Astrocyte (in vitro differentiated cells and primary cell): ENCODE measurements at places on chromosomes 7 and 10.

DNA sequence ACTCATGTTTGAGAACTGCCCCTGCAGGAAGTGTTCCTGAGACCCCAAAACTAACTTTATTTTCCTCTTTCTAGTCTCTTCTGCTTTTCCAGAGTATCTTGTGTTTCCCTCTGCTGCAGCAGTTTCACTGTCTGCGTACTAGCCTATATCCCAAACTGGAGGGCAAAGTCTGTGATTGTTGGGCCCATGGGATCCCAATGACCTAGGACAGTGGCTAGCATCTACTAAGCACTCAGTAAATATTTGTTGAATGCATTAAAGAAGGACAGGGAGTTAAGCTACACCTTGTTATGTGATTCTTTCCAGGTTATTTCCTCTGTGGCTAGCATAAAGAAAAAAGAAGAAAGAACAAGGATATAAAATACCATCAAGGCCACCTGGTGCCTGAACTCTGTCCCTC, 210.6 kb upstream of the PHYHIPL start:
- DNase-seq, result no peak

DNA sequence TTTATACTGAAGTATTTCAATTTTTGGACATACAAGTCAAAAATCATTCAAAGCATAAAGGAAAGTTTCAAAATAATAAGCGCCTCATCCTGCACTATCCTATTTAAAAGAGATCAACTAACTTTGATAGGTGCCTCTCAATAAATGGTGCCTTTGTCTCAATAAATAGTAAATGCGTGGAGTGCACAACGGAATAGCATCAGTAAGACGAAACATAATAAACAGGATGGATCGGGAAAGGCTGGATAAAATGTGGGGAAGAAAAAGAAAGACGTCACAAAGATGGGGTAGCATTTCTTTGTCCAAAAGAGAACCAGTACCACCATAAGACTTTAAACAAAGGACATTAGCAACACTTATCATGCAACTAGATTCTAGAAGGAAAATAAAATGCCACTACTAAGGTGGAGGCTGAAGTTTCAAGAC, 571 bp upstream of the PRKAR2B start:
- peak; percentile 3 for DNase-seq

GRCh38 chr7:20249376-20249775, 32.2 kb upstream of the MACC1 start:
- no peak for DNase-seq

DNA sequence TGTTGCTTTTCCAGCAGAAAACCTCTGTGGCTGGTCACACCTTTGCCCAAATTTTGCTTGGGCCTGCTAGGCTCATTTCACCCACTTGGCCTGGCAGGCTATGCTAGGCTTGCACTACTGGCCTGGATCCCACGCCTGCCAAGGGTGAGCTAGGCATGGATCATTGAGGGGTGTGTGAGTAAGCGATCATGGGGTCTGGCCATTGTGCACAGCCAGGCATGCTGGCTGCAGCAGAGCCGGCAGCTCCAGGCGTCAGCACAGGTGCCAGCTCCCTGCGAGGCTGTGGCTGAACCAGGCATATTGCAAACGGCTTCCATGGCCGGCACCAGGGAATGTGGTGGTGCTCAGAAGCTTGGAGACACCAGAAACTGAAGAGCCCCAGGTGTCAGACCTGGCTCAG, 19.2 kb downstream of the CFAP70 start:
- no peak for DNase-seq

DNA sequence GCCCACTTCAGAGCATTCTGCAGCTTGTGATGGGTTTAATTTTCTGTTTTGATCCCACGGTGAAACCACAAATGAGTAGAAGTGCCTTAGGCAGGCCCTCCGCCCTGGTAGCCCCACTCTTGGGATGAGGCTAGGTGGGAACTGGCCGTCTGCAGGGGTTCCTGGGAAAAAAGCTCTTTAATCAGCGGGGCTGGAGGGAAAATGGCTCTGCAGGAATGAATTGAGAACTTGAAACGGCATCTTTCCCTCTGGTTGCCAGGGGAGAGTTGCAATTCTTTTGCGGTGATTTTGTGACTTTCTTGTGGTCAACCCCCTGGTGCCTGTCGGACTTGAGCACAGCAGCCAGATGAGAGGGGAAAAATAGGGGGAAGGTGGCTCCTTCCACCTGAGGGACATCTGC, 32.7 kb downstream of the COL26A1 start:
- no peak for DNase-seq

GRCh38 chr10:22784668-22785067, 70.3 kb upstream of the PIP4K2A start:
- DNase-seq, result no peak

DNA sequence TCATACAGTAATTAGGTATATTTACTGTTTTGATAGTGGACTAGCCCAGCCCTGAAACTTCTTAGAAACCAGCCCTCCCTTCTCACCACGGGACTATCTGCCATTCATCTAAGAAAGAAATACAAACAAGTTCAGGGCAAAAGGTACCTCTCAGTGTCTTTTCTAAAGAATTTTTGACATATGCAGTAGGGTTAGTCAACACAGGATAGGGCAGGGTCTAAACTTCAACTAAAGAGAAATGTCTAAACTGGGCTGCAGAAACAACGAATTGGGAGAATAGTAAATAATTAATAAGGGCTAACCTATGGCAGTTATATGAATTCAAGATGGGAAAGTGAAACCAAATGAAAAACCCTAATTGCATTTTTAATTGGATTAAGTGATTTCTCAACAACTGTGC, 496.6 kb downstream of the INHBA start:
- DNase-seq, result no peak

- peak; percentile 29 for DNase-seq
Observed at GRCh38 chr10:6461961-6462360, 118.1 kb downstream of the PRKCQ start.

DNA sequence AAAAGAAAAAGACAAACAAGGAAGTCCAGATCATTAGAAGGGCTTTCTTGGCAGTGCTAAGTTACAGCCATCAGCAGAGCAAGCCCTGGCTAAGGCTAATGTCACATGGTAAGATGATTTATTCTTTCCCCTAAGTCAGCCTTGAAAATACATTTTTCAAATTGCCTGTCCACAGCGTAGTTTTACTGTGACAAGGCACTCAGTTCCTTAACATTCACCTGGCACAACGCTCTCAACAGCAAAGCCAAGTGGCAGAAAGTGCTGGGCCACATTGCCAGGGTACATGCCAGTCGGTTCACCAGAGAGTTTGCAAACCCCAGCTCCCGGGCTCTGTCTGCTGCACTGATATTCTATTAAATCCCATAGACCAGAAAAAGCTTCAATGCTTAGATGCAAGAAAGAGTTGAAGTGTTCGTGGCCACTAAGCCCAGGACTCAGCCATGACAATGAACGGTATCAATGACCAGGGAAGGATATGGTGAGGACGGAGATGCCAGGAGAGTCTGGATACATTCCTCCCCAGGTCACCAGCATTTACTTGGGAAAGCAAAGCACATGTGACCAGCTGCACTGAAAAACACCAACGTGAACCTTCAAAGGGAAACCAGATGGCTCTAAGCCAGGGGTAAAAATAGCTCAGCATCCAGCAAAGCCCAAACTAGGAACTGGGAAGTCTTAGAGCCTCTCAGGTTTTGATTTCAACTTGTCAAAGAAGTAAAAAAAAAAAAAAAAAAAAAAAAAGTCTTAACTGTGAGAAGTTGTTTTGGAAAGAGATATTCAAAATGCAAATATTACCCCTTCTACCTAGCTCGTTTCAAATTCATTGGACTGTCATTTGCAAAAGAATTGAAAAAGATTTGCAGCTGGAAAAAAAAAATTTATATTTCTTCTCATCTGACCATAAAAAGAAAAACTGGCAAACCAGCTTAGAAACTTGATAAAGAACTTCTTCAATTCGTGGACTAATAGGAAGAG, 23.9 kb upstream of the MPP7 start:
- peak; percentile 87 for DNase-seq

- no peak for DNase-seq
Observed at GRCh38 chr10:47190301-47190700, 109.7 kb upstream of the GDF10 start.

DNA sequence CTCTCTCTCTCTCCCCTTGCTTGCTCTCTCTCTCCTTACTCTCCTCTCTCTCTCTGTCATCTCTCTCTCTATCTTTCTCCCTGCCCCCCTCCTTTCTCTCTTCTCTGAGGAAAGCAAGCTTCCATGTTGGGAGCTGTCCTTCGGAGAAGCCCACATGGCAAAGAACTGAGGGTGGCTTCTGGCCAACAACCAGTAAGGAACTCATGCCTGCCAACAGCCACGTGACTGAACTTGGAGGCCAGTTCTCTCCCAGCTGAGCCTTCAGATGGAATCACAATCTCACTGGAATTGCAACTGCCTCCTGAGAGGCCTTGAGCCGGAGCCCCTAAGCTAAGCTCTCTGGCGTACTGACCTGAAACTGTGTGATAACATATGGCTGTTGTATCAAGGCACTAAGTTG, 12.0 kb upstream of the DHTKD1 start:
- DNase-seq, result no peak

- no peak for DNase-seq
Observed at GRCh38 chr10:49605216-49605938, 4.7 kb upstream of the SLC18A3 start.

DNA sequence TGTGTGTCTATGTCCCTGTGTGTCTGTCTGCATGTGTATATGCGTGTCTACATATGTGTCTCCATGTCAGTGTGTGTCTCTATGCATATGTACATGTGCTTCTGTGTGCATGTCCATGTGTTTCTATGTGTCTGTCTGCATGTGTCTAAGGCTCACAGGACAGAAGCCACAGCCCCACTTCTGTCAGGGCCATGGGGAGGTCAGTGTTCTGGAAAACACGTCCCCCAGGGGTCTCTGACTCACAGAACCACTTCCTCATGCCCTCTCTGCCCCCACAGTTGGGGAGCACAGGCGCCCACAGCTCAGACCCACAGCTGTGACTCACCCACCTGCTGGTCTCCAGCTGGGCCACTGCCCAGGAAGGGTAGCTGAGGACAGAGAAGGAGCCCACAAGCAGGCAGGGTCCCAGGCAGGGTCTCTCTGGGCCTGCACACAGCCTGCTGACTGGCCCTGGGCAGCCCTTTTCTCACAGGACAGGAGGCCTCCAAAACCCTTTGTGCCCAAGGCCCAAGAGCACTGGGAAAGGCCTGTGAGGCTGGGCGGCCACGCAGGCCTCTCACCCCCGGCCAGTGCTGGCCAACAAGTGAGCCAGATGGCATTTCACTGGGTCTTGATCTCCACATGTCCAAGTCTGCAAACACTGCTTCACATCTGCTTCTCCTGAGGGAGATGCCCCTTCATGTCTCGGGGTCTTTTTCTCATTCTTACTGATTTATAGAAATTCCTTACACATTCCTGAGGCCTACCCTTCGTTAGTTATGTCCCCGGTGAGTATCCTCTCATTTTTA, 102.9 kb upstream of the FAM20C start:
- peak; percentile 98 for DNase-seq

DNA sequence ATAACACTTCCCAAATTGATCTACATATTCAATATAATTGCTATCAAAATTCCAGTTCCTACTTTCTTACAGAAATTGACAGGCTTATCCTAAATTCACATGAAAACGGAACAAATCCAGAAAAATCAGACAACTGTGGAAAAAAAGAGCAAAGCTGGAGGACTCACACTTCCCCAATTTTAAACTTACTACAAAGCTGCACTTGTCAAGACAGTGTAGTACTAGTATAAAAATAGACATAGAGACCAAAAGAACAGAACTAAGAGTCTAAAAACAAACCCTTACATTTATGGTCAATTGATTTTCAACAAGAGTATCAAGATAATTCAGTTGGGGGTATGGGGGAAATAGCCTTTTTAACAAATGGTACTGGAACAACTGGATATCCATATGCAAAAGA, 27.5 kb downstream of the LMBR1 start:
- no peak for DNase-seq

GRCh38 chr7:94970085-94970576, 62.7 kb downstream of the PPP1R9A start:
- DNase-seq, result no peak

- no peak for DNase-seq
Observed at GRCh38 chr10:130244031-130244927, 108.1 kb downstream of the GLRX3 start.

- DNase-seq, result peak; percentile 82
Observed at GRCh38 chr7:48938539-48939295, 14.4 kb downstream of the CDC14C start.

GRCh38 chr7:155292680-155293226, 4.9 kb upstream of the INSIG1 start:
- no peak for DNase-seq

GRCh38 chr10:34646331-34646730, 168.8 kb downstream of the PARD3 start:
- no peak for DNase-seq

DNA sequence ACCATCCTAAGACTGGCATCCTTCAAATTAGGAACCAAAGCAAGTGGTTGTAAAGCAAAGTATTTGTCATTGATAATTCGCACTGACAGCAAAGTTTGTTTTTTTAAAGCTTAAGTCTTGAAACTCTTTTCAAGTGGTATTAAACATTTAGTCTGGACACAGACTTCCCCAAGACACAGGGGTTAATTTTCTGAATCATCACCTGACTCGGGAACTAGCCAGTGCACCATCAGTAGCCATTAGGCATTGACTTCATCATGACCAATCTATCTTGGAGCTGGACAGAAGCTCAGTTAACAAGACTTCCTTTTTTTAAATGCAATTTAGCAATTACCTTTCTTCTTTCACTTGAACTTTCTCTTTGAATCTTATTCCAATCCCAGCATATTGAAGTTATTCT, 210.6 kb downstream of the ZNF365 start:
- DNase-seq, result peak; percentile 83

DNA sequence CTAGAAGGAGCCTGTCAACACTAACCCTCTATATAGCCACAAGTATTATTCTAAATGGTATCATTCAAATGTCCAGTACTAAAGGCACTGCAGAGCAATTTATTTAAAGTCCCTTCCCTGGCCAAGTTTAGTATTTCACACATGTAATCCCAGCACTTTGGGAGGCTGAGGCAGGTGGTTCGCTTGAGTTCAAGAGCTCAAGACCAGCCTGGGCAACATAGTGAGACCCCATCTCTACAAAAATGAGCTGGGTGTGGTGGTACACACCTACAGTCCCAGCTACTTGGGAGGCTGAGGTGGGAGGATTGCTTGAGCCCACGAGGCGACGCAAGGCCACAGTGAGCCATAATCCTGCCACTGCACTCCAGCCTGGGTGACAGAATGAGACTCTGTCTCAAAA, 3.6 kb downstream of the GNA12 start:
- no peak for DNase-seq

GRCh38 chr7:27641581-27642230, 21.0 kb downstream of the HIBADH start:
- no peak for DNase-seq

GRCh38 chr7:37848297-37848696, at the start of gene NME8:
NME8 (plus strand) TSS chr7:37848597; CDS start chr7:37850267, 1,670 bp downstream.
- no peak for DNase-seq

DNA sequence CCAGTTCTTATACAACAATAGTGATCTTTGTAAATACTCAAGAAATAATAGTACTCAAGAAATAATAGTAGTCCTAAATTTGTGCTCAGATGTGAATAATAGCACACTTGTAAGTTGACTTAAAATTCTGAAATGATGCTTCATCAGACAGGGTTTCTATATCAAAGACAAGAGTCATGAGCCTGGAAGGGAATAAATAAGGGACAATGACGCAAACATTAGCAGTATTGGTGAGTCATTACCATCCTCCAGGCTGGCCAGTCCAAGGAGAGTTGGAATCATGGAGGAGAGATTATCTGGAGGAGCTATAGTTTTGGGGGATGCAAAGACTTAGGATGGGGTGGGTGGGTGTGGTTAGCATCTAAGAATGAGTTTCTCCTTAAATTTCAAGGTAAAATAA, 6.1 kb upstream of the SH3PXD2A start:
- DNase-seq, result peak; percentile 70
